Right atrium auricular region (tissue), 2 donors: ENCODE measurements at places on chromosomes 3 and 15. TPM values are rescaled to one million over a fixed set of nuclear protein-coding genes. Genes with fewer than 3 reads are reported as not detected.

DNA sequence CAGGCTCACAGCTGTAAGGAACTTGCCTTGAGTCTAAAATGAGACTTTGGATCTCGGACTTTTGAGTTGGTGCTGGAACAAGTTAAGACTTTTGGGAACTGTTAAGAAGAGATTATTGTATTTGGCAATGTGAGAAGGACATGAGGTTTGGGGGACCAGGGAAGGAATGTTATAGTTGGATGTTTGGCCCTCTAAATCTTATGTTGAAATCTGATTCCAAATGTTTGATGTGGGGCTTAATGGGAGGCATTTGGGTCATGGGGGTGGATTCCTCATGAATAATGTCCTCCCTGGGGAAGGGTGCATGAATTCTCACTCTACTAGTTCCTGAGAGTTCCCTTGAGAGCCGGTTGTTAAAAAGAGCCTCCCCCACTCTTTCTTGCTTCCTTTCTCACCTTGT, 18.5 kb upstream of the CHCHD6 start:
- no peak for DNase-seq

- DNase-seq = no peak
Measured at GRCh38 chr15:83210619-83211018, 3.0 kb upstream of the HDGFL3 start.

The PRTG gene
- 3.3 TPM for total RNA-seq

- DNase-seq = no peak
Measured at GRCh38 chr15:66459818-66460615, 37.5 kb downstream of the SNAPC5 start.

- no peak for DNase-seq
Measured at GRCh38 chr15:93159930-93160329, 70.9 kb upstream of the RGMA start.

The SLC6A20 gene
- not detected for total RNA-seq

GRCh38 chr3:69005071-69005790, 8.3 kb downstream of the EOGT start:
- no peak for DNase-seq

DNA sequence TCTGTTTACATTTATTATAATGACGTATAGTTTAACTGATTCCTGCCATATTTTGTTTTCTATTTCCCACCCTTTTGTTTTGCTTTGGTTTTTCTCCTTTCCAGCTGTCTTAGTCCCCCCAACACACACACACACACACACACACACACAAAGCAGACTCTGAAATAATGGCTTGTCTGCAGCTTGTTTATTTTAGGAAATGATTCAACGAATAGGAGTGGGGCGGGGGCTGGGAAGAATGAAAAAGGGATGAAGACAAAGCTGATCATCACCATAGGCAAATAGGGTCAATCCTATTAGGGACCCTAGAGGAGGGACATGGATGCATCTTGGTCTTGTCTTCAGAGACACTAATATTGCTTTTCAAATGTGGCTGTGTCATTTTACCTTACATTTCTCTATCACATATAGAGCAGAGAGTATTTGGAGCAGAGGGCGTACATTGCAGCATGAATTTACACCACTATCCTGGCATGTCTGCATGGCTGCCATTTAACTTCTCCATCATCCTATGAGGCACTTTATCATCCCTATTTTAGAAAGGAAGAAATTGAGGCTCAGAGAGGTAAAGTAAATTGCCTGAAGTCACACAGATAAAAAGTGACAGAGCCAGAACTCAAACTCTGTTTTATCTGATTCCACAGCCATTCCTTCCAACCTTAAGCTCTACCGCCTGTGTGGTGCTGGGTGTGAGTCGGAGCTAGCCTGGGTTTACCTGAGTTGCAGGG, 147.2 kb upstream of the TPM1 start:
- no peak for DNase-seq

DNA sequence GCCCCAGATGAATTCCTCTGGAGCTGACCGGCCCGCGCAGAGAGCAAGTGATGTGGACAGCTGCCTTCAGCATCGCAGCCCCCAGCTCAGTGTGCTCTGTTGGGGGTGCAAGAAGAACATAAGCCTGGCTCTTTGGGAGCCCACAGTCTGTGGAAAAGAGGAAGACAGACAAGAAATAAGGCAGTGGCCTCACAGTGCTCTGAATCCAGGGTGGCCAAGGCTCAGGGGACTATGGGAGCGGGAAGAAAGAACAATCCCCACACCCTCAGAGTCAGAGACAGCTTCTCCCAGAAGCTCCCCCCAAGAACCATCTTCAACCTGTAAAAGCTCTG, 277 bp upstream of the HDDC3 start:
- no peak for DNase-seq

DNA sequence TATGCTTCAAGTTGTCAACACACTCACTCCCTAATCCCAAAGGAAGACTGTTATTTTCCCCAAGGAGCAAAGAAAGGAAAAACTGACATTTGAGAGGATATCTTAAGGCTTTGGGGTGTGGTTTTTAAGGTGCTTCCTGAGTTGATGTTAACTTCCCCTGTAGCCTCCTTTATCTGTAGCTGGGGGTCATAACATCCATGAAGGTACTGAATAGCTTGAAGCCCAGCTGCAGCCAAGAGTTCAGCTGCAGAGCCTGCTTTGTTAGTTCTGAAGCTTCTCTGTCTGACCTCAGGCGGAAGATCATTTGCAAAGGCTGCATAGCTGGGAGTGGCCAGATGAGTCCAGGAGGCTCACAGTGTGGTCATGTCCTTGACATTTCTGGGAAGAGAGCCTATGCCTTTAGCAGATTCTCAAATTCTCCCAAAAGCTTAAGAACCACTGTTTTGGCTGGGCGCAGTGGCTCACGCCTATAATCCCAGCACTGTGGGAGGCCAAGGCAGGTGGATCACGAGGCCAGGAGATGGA, 165.4 kb downstream of the SV2B start:
- DNase-seq = no peak

DNA sequence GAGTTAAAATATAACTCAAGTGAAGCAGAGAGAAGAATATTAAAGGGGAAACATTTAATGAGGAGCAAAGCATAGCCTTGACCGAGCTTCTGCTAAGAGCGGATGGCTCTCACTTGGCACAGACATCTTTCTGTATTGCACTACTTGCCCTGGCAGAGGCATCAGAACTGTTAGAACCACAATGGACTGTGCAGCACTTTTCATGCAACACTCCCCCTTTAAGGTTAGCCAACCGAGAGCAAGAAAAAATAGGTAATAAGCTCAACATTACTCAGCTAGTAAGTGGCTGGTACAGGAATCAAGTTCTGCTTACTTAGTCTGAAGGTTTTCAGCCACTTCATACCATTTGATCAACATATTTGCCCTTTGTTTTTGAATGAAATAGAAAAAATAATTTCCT, 33.7 kb downstream of the CRTC3 start:
- DNase-seq = no peak

The XCR1 gene
- not detected for total RNA-seq

The FSIP1 gene
- total RNA-seq = not detected

DNA sequence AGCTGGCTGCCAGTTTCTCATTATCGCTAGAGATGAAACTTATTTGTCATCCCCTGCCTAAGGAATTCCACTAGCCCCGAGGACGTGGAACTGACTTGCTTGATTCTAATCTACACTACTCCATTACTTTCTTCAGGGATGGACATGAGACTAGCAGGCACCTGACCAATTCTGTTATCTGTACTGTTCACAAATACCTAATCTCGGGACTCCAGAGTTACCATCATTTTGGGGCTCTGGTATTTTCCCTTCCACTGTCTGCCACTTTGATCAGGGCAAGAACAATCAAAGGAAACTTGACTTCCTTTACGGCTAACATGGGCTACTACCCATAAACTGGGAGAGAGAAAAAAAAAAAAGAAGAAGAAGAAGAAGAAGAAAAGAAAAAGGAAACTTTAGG, 27.8 kb downstream of the BMF start:
- no peak for DNase-seq

GRCh38 chr3:187736418-187736871, 8.8 kb downstream of the BCL6 start:
- DNase-seq = no peak

- DNase-seq = no peak
Measured at GRCh38 chr3:167469381-167469780, 4.5 kb downstream of the SERPINI2 start.

The HRG gene
- total RNA-seq = not detected

The CORO2B gene
- total RNA-seq = 6.0 TPM

- no peak for DNase-seq
Measured at GRCh38 chr3:169028716-169029115, 634.8 kb downstream of the MECOM start.

GRCh38 chr3:153210660-153211059, 48.6 kb downstream of the RAP2B start:
- no peak for DNase-seq
